ENCODE measurements at places on chromosomes 4 and X.

GRCh38 chrX:110408949-110409588, 50.4 kb downstream of the RTL9 start:
- DNase-seq: no peak

GRCh38 chr4:41757521-41758156, 9.1 kb upstream of the PHOX2B start:
- DNase-seq: no peak

- DNase-seq: no peak
Observed at GRCh38 chrX:153861151-153861550, 24.8 kb downstream of the L1CAM start.

- DNase-seq: no peak
Observed at GRCh38 chr4:103372002-103372558, 173.9 kb upstream of the CENPE start.

DNA sequence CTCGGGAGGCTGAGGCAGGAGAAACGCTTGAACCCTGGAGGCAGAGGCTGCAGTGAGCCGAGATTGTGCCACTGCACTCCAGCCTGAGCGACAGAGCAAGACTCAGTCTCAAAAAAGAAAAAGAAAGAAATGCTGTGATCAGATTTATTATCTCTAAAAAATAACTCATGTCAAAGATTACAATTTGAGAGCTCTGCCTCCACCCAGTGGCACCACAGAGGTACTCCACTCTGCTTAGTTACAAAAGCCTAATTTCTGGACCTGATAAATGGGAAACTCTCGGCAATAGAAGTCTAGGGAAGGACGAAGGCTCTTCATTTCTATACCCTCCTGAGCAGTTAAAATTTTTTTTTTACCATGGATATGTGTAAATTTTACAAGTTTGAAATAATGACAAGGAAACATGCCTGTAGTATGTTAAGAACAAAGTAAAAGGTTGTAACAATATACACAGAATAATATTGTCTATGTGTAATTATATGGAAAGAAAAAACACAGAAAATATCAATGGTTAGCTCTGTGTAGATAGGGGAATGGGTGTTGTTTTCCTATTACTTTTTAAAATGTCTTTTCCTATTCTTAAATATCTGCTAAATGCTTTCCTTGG, 149.8 kb downstream of the STIM2 start:
- DNase-seq: peak; percentile 65

- peak; percentile 43 for DNase-seq
Observed at GRCh38 chrX:12956704-12957534, 18.0 kb upstream of the TMSB4X start.

DNA sequence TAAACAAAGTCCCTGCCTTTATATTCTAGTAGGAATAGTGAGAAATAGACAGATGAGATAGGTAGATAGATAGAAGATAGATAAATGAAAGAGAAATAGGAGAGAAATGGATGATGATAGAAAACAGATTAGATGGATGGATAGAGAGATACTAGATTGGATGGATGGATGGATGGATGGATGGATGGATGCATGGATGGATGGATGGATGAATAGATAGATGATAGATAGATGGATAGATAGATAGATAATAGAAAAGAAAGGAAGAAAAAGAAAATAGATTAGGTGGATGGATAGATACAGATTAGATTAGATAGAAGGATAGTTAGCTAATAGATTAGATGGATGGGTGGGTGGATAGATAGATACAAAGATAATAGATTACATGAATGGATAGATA, 33.2 kb upstream of the WDR17 start:
- DNase-seq: no peak

GRCh38 chr4:8322794-8323704, 53.5 kb downstream of the HTRA3 start:
- DNase-seq: no peak

DNA sequence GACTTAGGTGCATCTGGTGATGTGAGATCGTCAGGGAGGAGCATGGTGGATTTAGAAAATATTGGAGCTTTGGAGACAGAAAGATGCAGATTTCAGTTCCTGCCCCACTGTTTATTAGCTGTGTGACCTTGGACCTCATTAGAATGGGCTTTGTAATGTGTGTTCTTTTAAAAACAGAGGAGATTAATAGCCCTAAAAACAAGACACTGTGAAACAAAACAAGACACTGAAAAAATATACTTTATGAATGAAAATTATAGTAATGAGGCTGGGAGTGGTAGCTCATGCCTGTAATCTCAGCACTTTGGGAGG, 79.5 kb downstream of the EVC start:
- no peak for DNase-seq

DNA sequence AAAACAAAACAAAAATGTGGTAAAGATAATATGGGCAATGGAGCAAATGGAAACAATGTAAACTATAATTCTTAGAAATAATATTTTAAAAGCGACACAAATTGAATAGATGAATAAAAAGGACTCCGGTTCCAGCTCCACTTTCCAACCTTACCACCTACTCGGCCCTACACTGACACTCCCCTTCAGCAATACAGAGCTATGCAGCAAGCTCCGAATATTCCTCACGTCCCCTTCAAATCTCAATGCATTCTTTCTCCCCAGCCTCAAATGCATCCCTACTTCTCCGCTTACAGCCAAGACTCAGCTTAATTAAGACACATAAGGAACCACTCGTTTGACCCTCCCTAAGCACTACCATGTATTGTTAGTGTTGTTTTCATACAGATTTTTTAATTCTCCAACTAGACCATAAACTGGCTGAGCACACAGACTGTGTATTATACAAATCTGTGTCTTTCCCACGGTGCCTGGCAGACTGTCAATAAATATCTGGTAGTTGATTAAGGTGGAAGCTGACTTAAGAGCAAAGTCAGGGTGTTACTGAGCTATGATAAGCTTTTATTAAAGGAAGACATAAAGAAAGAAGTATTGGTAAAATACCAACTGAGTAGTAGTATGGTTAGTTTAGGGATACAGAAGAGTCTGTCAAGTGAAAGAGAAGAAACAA, 219.1 kb downstream of the NR3C2 start:
- no peak for DNase-seq

- DNase-seq: no peak
Observed at GRCh38 chrX:10615931-10616774, 4.2 kb downstream of the MID1 start.

- DNase-seq: no peak
Observed at GRCh38 chrX:40729598-40730584, 5.5 kb downstream of the MED14 start.

DNA sequence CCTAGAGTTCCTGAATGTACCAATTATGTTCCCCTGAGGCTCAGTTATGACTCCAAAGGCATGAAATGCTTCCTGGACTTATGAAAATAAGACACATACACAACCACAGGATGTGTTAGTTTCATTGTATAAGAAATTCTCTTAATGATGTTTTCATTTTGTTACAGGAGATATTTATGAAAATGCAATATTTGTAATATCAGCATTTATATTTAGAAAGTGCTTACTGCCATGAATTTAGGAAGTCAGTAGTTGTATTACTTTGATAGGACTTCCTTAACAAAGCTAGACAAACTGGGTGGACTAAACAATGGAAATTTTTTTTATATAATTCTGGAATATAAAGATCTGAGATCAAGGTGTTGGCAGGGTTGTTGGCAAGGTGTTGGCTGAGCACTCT, 572.1 kb upstream of the IGFBP7 start:
- no peak for DNase-seq

DNA sequence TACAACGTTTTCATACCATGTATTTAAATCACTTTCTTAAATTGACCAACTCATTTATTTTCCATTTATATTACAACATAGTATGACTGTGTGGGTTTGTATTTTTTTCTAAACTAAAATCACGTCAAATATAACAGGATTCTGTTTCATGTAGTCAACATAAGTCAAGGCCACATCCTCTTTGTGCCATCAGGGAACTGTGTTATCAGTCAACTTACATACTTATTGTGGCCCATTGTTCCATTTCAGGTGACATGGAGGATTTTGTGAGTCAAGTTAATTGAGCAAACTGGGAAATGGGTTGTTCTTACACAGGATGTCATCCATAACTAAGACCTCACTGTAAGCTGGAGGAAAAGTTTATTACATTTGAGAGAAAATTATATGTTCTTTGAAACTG, 35.9 kb downstream of the STK26 start:
- DNase-seq: peak; percentile 23

- no peak for DNase-seq
Observed at GRCh38 chr4:106497271-106497670, 128.7 kb upstream of the GIMD1 start.

DNA sequence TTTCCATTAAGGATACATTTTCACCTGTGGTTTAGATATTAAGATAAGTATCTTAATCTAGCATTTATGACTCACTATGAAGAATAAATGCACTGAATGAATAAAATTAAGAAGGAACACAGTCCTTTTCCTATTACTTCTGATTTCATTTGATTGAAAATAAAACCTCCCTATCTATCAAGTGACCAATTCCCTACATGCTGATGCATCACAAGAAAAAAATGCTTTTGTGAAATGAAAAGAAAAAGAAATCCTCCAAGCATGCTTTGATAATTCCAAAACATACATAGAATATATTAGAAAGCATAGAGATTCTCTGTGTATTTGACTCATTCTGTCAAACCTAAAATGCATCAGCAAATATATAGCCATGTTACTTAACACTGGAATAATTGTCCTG, 37.1 kb downstream of the PCDH10 start:
- DNase-seq: no peak

- DNase-seq: peak; percentile 19
Observed at GRCh38 chr4:82739287-82740190, 59.1 kb downstream of the SCD5 start.

GRCh38 chr4:145490796-145491195, 9.1 kb downstream of the SMAD1 start:
- no peak for DNase-seq

GRCh38 chrX:153901753-153902140, 2.7 kb upstream of the AVPR2 start:
- no peak for DNase-seq

GRCh38 chr4:115090483-115091075, 22.8 kb downstream of the NDST4 start:
- no peak for DNase-seq

GRCh38 chr4:102614801-102615200, 113.6 kb downstream of the NFKB1 start:
- peak; percentile 53 for DNase-seq

- no peak for DNase-seq
Observed at GRCh38 chrX:110146521-110146920, 143.6 kb downstream of the TMEM164 start.

DNA sequence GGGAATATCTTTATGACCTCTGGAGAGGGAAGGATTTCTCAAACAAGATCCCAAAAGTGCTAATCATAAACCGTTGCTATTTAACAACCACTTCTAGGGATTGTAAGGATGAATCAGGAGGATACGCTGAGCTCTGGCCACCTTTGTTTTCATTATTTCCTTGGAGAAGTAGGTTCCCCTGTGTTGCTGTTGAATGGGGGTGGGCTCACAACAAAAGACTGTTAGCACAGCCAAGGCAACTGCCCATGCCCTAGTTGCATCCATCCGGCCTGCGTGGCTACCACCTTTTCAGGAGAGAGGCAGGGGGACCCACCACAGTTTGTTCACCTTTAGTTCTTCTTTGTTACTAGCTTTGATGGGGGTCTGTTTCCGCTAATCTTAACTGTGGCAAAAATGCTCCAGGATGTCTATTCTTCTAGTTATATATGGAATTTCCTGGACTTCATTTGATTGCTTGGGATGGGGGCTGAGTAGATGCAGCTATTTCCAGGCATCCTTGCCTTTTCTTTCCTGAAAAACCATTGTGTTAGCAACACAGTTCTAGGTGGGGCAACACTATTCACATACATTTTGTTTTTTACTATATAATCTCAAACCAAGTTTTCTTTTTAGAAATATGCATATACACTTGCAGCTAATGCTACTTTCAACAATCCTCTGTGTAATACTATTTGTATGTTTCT, 95.4 kb downstream of the KDR start:
- DNase-seq: no peak

GRCh38 chrX:26375346-26375745, 159.4 kb downstream of the MAGEB5 start:
- no peak for DNase-seq

- DNase-seq: no peak
Observed at GRCh38 chr4:145840162-145840768, 98.4 kb downstream of the ZNF827 start.

DNA sequence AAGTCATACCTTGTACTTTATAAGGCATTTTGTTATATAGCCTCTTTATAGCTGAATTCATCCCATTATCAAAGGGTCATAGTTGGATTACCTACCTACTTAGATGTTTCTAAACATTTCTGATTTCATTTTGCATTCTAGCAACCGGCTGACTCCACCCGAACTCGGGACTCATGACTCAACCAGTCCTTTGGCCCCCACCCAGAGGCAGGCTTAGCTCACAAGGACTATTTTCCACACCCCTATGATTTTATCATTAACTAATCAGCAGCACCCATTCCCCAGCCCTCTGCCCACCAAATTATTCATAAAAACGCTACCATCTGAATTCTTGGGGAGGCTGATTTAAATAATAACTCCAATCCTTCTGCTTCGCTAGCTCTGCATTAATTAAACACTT, 79.9 kb upstream of the EGFL6 start:
- no peak for DNase-seq

GRCh38 chrX:46811121-46811520, 25.7 kb upstream of the RP2 start:
- no peak for DNase-seq

DNA sequence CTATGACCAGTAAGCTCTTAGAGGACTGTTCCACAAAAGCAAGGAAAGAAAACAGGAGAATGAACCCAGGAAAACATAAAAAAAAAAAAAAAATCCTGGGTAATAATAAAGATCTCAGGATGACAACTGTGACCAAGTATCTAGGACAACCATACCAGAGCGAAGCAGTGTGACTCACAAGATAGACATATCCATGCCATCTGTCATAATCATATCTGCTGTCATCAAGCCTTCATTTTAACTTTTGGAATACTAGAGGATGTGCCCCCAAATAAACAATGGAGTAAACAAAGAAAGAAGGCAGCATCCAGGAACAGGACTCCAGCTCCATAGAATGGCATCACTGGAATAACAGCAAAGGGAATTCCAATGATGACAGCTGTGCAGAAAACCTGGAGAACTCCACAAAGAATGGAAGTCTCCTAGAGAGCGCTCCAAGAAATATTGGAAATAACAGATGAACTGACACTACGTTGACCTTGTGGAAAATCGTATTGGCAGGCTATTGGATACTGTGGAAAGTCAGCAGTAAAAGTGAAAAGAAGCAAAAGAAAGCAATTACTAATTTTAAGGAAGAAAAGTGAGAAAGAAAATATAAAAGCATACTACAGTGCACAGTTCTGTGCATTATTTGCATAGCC, 35.3 kb downstream of the HPGDS start:
- no peak for DNase-seq

GRCh38 chr4:2820216-2820982, 23.2 kb upstream of the ADD1 start:
- no peak for DNase-seq

All from T-helper 2 cell (primary cell).